NCI-H1417 treated with DMSO at 0.1 percent for 48 hours (cell line): ENCODE measurements at places on chromosomes 6 and 20.

- no peak for DNase-seq
Observed at GRCh38 chr20:51583499-51583898, 41.0 kb upstream of the NFATC2 start.

DNA sequence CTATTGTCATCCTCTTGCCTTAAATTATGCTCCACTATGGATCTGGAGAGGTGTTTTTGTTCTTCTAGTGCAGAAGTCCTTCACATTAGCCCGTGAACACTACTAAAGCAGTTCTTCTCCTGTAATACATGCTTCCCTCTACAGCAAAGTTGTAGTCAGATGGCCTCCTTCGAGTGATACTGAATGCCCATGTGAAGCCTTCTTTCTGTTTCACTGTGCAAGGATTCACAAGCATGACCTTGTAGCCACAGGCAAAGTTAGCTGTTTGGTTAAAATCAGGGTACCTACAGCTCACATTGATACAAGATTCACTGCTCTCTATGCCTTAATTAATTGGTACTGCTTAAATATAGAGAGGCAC is 47.6 kb downstream of the ARHGAP18 start:
- DNase-seq = no peak

DNA sequence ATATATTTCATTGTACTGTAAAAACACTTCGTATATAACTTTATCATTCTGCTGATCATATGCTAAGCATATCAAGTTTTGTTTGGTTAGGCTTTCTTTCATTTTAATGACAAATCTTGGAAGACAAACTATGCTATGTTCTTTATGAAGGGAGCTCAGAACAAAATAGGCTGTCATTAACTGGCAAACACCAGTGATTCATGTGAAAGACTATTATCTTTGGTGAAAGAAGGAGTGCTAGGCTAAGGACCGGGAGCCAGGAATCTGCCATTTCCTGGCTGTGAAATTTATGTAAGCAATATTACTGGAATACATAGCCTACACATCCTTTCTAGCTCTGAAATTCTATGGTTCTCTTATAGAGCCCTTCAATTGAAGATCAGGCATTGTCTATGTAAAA is 136.2 kb upstream of the CCN2 start:
- DNase-seq = no peak

- DNase-seq = no peak
Observed at GRCh38 chr6:36032261-36032660, 4.7 kb downstream of the MAPK14 start.

GRCh38 chr20:46030284-46031013 is 1.4 kb downstream of the SLC12A5 start:
- no peak for DNase-seq

DNA sequence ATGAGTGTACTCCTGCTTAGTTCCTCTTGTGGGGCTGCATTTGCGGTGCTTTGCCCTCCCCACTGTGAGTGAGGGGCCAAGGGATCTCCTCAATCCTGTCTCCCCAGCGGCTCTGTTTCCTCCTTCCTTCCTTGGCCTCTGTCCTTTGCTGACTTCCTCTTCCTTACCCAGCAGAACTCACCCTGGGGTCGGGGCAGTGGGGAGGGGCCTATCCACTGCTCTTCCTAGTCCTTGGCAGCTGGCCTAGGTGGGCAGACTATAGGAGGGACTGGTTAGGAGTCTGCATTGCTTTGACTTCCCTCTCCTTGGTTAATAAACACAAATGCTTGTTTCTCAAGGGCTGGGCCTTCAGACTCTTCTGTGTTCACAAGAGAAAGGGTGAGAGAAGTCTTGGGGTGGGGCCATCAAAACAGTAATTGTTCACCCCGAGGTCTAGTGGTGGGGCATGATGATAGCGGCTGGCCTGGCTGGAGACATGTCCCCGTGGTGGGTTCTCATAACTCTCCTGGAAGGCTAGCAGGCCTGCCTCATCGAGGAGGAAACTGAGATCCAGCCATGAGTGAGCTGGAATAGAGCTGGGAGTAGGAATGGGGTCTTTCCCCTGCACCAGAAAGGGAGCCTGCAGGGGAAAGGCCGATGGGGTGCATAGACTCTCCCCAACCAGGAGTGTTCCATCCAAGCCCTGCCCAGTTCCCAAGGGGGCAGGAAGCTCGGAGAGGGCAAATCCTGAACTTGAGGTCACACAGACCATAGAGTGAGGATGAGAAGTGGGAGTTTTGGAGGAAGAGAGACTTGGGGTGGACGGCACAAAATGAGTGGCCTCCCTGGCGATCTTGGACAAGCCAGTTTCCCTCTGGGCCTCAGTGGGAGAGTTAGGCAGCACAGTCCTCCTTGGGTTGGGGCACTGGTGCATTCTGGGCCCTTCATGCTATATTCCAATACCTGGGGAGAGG is 12.7 kb downstream of the FAM110A start:
- no peak for DNase-seq

DNA sequence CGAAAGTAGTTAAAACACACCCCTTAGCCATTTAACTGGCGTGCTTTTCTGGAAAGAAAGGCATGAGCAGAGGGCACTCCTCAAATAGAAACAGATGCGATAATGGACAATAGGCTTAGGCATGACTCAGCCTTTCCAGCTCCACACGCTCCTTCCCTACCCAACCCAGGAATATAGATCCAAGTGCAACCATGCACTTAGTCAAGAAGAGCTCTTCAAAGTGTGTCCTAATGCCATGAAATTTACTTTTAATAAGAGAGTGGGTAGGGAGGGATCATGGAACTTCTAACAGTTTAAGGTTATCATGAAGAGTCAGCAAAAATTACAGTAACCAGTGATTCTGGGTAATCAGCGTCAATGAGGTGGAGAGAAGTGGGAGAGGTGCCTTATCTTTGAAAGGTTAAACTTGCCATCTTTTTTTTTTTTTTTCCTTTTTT is 2.4 kb upstream of the EFHC1 start:
- no peak for DNase-seq
